NCI-H1092 treated with DMSO at 0.1 percent for 48 hours (cell line): ENCODE measurements at places on chromosomes 3 and 15.
A peak's percentile ranks its signal among the peaks of the same experiment; 100 is the strongest.

DNA sequence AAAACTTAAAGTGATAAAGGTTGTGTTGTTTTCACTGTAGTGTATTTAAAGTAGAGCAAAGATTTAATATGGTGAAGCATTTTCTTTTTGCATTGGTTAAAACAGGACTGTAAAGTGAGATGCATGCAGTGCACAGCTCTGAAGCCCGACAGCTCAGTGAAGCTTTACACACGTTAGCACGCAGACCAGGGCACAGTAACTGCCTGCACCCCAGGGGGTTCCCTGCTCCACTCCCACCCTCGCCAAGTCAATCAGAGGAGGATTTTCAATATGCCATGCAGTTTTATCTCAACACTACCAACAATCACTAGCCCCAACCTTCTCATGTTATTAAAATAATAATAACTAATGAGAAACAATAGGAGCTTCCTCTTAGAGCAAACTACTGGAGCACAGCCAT is 28.1 kb upstream of the BCL2L10 start:
- no peak for DNase-seq

DNA sequence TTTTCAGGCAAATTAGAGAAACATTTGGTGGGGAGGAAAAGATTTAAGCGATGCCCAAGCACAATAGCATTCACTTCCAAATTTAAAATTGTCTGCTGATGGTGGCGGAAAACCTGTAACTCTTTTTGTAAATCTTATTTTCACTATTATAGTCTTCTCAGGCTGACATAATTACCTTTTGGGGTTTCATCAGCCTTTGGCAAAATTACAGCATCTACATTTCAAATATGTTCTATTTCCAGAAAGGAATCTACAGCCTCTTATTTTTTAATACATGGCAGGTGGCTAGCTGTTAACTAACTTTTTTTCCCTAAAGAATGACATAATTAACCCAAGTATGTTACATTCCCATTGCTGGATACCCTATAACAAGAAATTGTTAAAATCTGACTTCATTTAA is 391.5 kb upstream of the CCDC54 start:
- no peak for DNase-seq

DNA sequence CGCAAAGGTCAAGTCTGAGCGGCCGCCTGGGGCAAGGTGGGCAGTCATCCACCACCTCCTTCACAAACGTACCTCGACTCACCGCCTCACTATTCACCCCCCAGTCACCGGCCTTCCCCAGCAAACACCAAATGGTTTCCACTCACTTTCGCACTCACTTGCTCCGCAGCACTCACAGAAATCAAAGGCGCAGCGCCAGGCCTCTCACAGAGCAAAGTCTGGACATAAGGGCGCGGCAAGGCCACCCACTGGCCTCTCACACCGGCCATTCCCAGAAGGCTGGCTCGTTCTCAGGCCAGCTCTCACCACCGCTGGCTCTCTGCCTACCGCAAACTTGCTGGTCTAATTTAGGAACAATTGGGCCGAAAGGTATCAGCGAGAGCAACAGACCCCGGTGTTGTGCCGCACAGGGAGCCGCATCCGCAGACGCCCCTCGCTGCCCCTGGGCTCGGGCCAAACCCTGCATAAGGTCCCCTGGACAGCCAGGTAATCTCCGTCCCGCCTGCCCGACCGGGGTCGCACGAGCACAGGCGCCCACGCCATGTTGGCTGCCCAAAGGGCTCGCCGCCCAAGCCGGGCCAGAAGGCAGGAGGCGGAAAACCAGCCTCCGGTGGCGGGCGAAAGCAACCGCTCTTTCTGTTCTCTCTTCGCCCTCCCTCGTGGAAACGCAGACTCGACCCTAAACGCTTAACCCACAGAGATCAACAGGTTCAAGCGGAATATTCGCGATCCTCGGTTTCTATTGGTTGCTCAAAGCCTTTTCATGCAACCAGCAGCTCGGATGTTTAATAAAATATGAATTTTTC is 2.9 kb downstream of the SHOX2 start:
- DNase-seq: no peak

- DNase-seq: no peak
Measured at GRCh38 chr3:67883766-67884165, 229.4 kb upstream of the SUCLG2 start.

DNA sequence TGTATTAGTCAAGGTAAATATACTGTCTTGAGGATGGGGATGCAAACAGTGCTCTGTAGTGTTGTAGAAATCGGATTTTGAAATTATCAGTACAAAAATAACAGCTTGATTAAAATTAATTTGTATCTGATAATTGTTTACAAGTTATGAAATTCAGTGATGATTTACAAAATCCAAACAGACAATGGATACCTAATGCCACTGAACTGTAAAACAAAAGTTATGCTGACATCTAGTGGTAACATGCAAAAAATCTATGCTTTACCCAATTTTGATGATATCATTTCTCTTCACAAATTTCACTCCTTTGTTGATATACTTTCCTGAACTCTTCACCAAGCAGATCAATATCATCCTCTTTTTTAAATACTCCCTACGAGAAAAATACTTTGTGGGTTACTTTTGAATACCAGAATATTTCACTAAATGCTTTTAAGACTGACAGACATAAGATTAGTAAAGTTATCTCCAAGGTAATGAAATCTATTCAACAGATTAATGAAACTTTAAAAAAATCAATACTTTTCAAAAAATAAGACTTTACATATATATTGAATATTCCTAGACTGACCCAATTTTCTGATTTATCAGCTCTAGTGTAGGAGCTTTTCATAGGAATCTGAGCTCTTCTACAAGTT is 36.0 kb downstream of the MNS1 start:
- peak; percentile 27 for DNase-seq

- DNase-seq: peak; percentile 16
Measured at GRCh38 chr3:140199743-140200142, 264.8 kb downstream of the CLSTN2 start.

- DNase-seq: no peak
Measured at GRCh38 chr3:115113367-115113766, 33.7 kb downstream of the ZBTB20 start.

DNA sequence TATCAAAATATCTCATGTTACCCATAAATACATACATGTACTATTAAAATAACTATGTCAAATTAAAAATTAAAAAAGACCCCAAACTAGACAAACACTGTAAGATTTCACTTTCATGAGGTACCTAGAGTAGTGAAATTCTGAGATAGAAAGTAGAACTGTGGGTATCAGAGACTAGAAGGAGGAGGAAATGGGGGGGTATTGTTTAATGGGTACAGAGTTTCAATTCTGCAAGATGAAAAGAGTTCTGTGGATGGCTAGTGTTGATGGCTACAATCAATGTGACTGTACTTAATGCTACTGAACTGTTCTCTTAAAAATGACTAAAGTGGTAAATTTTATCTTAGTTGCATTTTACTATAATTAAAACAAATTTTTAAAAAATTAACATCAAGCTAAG is 36.6 kb downstream of the RFX7 start:
- DNase-seq: no peak

GRCh38 chr3:61483997-61484396 is 77.4 kb upstream of the PTPRG start:
- no peak for DNase-seq

DNA sequence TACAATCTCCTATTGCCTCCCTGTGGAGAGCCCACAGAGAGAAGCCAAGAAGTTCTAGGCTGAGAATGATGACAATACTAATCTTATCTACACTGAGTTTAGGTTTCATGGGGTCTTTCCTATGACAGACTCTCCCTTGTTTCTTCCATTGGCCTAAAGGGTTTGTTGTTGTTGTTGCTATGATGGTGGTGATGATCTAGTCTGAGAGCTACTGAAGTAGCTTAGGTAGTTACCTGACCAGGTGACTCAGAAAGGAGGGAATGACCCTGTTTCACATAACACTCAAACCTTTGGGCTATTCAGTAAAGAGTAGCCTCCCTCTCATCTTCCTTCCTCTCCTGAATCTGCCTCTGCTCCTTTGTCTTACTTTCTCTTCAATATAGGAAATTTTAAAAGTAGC is 170.2 kb downstream of the GMNC start:
- no peak for DNase-seq

- no peak for DNase-seq
Measured at GRCh38 chr3:5205165-5205941, 17.8 kb downstream of the EDEM1 start.

DNA sequence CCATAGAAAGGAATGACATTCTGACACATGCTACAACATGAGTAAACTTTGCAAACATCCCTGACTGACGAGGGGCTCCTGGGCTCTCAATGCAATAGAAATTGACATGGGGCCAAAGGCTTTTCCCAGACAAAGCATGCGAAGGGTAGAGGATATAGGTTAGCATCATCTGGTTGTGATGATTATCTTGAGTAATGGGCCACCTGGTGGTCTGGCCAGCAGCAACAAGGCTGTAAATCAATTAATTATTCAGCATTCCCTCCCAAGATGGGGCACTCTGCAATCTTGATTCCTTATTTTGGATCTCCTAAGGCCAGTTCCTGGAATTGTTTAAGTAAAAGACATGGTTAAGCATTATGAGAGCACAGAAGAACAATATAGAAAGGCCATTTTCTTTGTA is 99.2 kb downstream of the AGBL1 start:
- no peak for DNase-seq

DNA sequence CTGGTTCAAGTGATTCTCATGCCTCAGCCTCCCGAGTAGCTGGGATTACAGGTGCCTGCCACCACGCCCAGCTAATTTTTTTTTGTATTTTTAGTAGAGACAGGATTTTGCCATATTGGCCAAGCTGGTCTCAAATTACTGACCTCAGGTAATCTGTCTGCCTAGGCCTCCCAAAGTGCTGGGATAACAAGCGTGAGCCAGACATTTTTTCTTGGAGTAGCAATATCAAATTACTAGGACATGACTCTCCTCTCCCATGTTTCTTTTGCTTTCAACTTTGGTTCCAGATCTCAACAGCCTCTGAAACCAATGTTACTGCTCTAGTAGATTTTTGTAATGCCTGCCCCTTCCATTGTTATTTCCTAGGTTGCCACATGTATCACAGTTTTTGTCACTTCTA is 462.0 kb downstream of the GBE1 start:
- no peak for DNase-seq

- no peak for DNase-seq
Measured at GRCh38 chr3:168322941-168323340, 227.2 kb upstream of the GOLIM4 start.

DNA sequence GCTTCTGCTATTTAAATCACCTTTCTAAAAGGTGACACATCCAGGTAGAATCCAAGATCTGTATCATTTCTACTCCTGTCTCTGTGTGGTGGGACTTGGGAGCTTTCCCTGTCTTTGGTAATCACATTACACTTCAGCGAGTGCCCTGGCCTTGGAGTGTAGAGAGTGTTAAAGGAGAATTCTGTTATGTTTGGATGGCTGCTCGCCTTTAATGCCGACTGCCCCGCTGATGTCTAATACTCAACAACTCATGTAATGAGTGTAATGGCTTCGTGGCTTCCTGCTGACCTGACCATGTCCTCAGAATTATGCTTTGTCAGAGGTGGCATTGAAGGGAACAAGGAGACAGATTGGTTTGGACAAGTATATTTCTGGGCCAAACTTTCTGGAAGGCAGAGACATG is 66.3 kb upstream of the LRTM1 start:
- DNase-seq: no peak

DNA sequence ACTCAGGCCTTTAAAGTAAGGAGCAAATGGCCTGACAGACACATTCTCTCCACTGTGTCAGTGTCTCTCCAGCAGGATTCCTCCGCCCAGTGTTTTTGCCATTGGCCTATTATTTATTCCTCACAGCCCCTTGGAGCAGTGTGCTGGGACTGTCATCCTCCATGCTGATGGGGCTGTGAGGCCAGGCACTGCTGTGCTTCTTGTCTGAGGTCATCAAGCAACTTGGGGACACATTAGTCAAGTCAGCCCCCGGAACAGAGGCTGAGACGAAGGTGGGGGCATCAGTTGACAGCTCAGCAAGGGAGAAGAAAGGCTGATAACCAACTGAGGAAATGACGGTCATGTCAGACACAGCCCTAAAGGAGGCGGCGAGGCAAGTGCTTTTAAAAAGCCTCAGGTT is 67.4 kb downstream of the XXYLT1 start:
- DNase-seq: no peak

DNA sequence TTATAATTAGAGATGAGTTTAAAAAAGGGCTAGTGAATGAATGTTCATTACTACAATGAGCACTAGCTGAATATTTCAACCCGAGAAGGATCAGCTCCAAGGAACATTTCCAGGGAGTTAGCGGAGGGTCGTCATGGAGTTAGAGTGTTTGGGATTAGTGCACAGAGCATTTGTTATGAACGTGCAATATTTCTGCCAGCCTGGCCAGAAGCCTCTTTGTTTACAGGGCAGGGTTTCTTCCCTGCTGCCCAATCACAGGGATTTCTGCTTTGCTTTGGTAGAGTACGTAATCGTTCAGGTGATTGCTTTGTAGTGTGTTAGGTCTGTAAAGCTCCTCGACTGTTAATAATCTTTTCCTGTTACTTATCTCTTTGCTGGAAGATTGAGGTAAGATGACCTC is 5.9 kb downstream of the CGNL1 start:
- DNase-seq: no peak

DNA sequence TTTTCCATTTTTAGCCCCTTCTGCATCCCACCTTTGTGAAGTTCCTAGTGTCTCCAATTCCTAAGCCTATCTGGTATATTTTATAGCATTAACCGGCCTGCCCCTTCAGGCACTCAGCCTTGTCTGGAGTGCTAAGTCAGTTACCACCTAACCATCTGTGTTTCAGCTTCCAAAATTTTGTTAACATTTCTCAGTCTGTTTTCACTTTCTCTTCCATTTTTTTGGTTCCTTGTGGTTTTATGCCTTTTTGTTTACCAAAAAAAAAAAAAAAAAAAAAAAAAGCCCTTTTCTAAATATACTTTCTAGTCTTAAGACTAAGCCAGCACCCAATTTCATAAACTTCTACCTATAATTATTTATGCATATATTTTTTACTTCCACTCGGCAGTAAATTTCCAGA is 92.4 kb downstream of the CSNK1G1 start:
- DNase-seq: no peak

DNA sequence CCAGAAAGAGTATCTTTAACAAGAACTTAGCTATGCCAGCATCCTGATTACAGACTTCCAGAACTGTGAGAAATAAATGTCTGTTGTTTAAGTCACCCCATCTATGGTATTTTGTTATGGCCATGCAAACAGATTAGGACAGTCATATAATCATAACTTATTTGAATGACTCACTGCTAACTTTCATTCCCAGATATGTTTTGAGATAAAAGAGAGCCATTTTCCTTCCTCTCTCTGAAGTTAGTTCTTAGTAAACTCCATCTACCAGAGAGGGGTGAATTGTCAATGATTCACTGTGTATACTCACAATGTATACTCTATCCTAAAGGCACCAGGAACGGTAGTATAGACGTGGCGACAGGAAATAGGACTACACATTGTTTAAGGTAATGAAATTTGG is 179.4 kb upstream of the DPH6 start:
- DNase-seq: no peak

- DNase-seq: no peak
Measured at GRCh38 chr3:53191836-53192480, 30.9 kb downstream of the PRKCD start.

DNA sequence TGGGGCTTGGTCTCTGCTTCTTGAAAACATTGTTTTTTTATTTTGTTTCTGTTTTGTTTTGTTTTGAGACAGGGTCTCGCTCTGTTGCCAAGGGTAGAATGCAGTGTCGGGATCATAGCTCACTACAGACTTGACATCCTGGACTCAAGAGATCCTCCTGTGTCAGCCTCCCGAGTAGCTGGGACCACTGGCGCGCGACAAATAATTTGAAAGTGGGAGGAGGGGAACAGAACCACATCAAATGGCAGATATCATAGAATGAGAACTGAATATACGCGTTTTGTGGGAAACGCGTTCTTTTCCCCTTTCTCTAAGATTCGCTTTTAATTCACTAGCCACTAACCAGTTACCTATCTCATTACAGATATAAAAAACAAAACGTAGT is 641 bp upstream of the VPS13C start:
- DNase-seq: no peak

- DNase-seq: no peak
Measured at GRCh38 chr15:65050270-65050669, 5.1 kb downstream of the SLC51B start.
